Left kidney (tissue), 8 donors: ENCODE measurements at places on chromosomes 3 and 15.
A peak's percentile ranks its signal among the peaks of the same experiment; 100 is the strongest.

DNA sequence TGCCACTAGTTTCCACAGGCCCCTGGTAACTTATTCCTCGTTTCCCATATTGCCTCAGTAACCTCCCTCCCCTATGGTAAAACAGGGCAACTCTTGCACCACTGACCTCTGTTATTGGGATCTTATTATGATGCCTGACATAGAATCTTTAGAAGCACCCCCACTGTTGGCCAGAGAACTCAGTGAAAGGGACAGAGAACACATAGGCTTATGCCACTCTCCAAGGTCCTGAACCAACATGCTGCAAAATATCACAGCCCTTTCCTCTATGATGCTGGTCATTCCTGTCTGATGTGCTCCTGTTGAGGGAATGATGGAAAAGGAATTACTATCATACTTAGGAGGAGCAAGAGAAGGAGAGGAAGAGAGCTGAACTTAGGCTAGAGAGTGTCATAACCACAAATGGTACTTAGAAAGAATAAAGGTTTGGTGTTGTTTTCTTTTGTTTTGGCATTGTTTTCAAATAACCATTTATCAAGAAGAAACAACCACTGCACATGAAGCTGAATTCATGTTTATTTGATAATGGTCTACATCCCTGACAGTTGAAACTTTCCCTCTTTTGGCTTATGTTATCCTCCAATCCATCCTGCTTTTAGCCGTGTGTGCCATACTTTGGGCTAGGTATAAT lies 330.2 kb downstream of the EPHB1 start:
- peak; percentile 70 for DNase-seq

- no peak for DNase-seq
These were observed 567.8 kb downstream of the ROBO1 start for GRCh38 chr3:79199966-79200365.

DNA sequence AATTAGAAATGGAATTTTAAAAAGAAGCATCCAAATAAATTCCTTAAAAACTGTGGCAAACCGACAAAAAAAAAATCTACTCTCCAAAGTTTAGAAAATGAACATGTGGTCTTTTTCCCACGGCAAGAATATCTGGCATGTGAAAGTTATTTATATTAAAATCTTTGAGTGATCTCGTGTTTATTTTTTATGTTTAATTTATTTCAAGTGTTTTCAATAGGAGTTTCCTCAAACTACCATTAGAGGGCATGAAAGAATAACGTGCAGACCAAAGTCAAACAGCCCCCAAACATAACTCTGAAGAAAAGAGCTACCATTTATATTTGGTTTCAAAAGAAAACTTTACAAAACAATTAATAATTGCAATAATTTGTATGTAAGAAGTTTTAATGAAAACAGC lies 286.4 kb downstream of the ZIC4 start:
- peak; percentile 11 for DNase-seq

DNA sequence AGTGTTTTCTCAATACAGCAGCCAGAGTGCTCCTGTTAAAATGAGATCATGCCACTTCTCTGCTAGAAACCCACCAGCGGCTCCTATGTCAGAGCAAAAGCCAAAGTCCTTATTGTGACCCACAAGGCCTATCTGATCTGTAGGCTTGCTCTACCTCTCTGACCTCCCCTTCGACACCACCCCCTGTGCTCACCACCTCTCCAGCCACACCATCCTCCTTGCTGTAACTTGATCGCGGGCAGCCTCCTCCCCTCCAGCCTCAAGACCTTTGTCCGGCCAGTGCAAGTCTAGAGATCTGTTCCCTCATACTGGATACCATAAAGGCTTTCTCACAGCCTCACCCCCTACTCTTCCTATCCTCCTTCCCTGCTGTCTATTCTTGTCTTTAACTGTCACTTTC lies 1.9 kb upstream of the IGDCC4 start:
- DNase-seq, result no peak

- DNase-seq, result no peak
These were observed 278.5 kb upstream of the RASGRP1 start for GRCh38 chr15:38843051-38843501.

DNA sequence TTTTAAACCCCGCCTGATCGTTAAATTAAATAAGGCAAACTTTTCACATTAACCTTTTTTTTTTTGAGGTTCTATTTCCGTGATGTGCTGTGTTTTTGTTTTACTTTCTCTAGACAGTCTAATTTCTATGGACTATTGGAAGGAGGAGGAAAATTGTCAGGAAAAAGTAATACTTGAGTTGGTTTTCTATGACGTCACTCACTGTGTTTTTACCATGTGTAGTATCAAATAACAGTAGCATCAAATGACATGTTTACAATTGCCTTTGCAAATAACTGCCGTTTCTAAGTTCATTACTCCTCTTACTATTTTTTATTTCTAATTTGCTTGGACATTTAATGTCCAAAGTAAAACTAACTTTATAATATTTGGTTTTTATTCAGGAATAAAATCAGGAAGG lies 32.3 kb downstream of the MYO1E start:
- DNase-seq, result no peak

DNA sequence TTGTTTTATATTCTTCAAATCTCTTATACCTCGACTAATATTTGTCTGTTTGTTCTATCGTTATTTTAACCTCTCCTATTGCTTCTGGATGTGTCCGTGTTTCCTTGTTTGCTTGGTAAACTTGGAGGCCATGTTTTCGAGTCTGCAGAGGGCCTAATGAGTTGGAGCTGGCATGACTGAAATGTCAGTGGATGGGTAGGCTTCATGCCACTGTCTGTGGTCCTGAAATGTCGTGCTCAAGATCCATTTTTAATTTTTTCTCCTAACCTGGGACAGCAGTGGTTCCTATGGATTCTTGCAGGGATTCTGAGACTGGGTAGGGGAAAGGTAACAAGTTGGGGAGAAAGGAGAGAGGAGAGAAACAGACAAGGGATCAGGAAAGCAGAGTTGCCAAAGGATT lies 18.8 kb upstream of the GASK1A start:
- DNase-seq, result no peak

GRCh38 chr15:80774486-80774885 lies 4.7 kb upstream of the CEMIP start:
- DNase-seq, result no peak

DNA sequence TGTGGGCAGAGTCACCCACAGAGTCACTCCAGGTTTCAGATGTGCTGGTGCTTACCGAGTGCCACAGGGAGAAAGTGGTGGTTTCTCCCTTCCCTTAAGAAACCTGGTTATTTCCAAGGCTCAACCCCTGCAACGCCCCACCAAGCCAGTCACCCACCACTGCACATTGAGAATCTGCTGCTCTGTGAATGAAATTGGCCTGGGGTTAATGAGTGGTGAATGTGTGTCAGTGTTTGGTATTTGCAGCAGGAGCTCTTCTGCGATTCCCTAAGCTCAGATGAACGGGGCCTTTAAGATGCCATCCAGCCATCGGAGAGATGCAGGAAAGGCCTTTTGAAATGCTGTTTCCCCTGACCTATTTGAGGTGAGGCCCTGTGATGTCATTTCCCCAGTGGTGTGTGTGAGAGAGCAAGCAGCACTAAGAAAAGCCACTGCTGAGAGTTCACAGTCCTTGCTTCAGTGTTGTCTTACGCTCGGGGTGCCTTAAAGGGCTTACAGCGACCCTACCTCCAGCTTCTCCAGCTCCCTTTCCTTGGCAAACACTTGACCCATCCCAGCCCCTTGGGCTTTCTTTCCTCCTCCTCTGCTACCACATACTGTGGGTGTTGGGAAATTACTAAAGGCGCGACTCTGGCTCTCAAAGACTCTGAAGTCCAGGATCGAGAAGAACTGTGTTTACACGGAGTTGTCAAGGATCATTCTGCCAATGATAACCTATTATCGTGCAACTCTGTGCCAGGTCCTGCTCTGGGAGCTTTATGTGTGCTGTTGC lies 68.9 kb downstream of the SMAD3 start:
- DNase-seq, result peak; percentile 83

DNA sequence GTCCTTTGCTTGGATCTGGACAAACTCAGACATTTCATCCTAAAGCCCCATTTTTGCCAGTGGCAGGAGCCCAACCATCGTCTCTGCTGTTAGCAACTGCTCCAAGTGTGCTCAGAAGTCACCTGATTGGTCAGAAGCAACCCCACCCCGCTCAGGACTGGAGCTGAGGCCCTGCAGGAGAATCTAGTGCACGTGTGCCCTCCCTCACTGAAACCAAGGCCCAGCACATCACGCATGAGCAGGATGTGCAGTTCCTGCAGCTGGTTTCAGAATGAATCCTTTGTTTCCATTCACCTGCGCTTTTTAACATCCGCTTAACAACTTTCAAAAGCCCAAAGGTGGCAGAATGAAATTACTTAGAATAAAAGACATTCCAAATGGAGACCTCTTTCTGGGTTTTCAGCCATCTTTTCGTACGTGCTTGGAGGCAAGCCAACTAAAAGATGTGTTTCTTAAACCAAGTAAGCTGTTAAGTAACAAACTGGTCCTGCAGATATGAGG lies 81.2 kb downstream of the SRGAP3 start:
- no peak for DNase-seq

DNA sequence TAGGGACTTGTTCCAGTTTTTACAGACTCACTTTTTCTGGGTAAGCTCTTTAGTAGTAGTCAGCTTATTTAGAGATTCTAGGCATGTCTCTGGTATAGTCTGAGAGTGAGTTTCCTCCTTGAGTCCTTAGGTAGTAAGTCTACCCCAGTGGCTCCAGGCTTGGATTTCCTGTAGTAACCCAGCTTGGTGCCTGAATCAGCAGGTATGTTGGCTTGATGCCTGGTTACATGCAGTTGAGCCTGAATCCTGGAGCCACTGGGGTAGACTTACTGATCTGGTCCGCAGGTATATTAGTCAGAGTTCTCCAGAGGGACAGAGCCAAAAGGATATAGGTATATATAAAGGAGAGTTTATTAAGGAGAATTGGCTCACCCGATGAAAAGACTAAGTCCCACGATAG lies 85.8 kb upstream of the RBMS3 start:
- DNase-seq, result no peak

GRCh38 chr3:53776494-53777101 lies 69.6 kb downstream of the CHDH start:
- DNase-seq, result no peak

GRCh38 chr15:98967916-98968315 lies 39.7 kb downstream of the PGPEP1L start:
- DNase-seq, result no peak

DNA sequence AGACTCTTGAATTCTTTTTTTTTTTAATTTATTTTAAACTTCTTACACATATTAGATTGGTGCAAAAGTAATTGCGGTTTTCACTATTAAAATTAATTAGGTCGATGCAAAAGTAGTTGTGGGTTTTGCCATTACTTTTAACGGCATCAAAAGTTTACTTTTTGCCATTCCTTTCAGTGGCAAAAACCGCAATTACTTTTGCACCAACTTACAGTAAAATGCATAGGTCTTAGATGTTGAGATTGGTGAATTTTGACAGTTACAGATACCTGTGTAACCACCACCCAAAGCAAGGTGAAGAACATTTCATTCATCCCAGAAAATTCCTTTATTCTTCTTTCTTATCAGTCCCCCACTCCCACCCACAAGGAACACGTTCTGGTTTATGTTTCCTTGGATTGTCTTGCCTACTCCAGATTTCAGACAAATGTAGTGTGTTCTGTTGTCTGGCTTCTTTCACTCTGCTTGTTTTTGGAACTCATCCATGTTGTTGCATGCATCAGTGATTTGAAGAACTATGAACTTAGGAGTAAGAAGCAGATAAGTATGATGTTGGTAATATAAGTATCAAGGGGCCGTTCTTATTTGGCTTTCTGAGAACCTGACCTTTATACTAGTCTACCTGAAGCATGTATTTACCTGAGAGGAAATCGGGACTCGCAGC lies 198.4 kb upstream of the UBE2E1 start:
- DNase-seq, result no peak

DNA sequence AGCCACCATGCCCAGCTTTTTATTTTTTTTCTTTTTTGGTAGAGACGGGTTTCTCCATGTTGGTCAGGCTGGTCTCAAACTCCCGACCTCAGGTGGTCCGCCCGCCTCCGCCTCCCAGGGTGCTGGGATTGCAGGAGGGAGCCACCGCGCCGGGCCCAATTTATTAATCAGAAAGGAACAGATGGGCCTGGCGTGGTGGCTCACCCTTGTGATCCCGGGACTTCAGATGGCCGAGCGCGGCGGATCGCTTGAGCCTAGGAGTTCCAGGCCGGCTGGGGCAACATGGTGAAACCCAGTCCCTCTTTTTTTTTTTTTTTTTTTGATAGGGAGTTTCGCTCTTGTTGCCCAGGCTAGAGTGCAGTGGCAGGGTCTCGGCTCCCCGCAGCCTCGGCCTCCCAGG lies 64.6 kb downstream of the GOLGA6L7 start:
- no peak for DNase-seq

DNA sequence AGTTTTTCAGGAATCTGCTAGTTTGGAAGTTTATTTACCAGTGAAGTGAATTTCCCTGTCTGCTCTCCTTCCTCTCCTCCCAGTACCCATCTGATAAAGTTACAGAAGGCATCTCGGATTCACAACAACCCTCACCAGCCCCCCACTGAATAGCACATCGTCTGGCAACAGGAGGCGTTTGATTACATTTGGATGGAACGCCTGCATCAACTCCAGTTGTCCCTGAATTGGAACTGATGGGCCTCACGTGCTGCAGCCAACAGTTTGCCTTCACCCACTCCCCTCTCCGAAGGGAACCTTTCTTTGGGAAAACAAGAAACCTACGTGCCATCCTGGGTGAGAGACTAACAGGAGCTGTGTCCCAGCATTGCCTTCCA lies 59.5 kb upstream of the BCL6 start:
- DNase-seq, result no peak

- no peak for DNase-seq
These were observed 142.7 kb downstream of the MEGF11 start for GRCh38 chr15:66110864-66111263.

GRCh38 chr3:53224026-53224425 lies 31.8 kb downstream of the TKT start:
- no peak for DNase-seq

- DNase-seq, result peak; percentile 14
These were observed 50.0 kb upstream of the GSK3B start for GRCh38 chr3:120144267-120144666.

DNA sequence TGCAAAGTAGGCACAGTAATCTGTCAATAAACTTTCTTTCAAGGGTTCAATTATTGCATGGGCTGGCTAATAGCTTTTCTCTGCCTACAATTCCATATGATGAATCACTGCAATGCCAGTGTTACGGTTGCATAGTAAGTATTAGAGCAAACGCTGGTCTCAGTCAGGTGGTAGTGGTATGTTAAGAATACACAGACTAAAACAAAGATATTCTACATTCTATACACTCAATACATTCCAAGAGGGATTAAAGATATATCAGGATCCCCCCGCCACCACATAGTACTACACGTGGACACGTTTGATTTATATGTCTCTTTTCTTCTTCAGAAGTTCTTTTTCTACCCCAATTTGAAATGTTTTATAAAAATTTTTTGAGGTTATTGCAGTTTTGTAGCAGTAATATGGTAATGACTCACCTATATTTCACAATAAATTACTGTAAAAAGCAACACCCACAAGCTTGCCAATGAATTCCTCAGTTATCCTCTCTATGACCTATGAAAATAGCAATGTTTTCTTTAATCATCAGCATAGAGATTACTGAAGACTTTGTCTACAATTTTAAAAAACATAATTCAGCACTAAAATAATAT lies 68.2 kb downstream of the CD200R1L start:
- DNase-seq, result no peak

- DNase-seq, result no peak
These were observed 306.2 kb upstream of the DPPA4 start for GRCh38 chr3:109643590-109643989.

- DNase-seq, result no peak
These were observed 37.0 kb upstream of the SPTBN5 start for GRCh38 chr15:41930867-41931222.
